NCI-H2171 treated with DMSO at 0.1 percent for 48 hours (cell line): ENCODE measurements at places on chromosomes 2 and 18.

GRCh38 chr18:45136381-45137086 lies 455.8 kb downstream of the SETBP1 start:
- DNase-seq, result no peak

- DNase-seq, result no peak
Measured at GRCh38 chr18:8116341-8117005, 492.8 kb upstream of the RAB12 start.

GRCh38 chr18:49795612-49796552 lies 17.5 kb downstream of the ACAA2 start:
- DNase-seq, result no peak

GRCh38 chr18:40063488-40063887 lies 1891.5 kb upstream of the PIK3C3 start:
- no peak for DNase-seq

- DNase-seq, result no peak
Measured at GRCh38 chr2:25098056-25098455, 56.2 kb downstream of the EFR3B start.

GRCh38 chr2:218005486-218005885 lies 2.7 kb upstream of the TNS1 start:
- DNase-seq, result no peak

DNA sequence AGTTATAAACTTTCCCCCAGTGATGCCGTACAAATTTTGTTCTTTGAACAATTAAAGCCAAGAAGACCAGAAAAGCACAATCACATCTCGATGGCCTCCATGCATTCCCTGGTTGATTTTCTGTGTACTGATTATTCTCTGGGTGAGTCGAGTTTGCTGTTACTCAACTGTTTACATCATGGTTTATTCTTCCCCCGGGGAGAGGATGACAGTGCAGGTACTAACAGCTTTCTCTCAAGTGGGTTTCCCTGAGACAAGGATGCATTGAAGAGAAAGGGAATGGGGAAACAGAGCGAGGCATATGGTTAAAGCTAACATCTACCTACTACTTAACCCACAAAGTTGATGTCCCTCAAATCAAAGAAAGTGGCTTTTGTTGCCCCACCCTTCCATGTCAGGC lies 410.8 kb upstream of the FANCL start:
- DNase-seq, result no peak

DNA sequence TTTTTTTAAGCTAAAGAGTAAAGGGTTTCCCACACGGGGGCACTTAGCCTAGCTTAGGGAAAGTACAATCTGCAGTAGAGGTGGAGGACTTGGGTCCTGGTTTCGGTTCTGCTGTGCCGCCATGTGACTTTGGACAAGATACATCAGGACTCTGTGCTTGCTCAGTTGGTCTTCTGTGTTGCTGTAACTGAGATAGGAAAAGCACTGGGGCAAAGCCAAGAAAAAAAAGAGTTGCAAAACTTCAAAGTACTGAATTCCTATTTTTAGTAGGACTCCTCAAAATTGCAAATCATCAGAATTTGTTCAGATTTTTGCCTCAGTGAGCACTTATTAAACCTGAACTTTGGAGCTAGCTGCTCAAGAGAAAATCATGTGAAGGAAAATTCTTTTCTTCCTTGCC lies 96.3 kb upstream of the STON1 start:
- DNase-seq, result no peak

DNA sequence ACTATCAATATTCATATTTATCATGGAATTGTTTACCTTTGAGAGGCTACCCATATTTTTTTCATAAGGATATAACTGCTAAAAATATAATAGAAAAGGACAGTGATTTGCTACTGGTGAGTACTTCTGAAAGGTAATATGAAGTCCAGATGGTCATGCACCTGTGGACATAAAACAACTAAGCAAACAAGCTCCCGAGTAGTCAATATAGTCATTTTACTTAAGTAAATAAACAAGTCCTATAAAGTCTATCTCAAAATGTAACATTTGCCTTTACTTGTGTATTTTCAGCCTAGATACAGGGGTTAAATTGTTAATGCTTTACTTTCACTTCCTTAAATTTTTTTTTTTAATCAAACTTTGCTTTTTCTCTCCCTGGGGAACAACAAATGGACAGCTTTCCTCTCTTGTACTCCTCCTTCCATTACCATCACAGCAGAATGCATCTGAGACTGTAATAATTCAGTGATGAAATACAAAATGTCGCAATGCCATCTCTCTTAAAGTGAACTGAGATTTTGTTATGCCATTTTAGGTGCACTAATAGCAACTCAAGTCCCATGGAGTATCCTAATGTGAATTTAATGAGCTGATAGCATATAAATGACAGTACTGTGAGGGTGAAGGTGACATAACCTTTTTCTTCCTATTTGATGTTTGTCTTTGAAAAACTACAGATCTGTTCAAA lies 1325.4 kb upstream of the ZEB2 start:
- DNase-seq, result peak; percentile 78

DNA sequence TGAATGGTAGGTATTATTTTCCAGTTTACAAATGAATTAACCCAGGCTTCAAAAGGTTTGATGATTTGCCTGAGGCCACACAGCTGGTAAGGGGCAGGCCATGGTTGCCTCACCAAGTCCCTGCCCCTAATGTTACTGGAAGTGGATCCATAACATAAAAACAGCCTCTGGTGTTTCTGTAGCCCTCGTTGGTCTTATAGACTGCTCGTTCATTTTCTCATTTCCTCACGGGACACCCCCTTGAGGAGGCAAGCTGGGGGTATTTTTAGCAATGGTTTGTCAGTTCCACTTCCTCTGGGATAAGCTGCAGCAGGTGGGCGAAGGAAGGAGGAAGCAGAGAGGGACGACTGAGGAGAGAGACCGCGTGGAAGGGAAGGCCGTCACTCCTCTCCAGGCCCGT lies 32.9 kb upstream of the NDUFV2 start:
- no peak for DNase-seq

DNA sequence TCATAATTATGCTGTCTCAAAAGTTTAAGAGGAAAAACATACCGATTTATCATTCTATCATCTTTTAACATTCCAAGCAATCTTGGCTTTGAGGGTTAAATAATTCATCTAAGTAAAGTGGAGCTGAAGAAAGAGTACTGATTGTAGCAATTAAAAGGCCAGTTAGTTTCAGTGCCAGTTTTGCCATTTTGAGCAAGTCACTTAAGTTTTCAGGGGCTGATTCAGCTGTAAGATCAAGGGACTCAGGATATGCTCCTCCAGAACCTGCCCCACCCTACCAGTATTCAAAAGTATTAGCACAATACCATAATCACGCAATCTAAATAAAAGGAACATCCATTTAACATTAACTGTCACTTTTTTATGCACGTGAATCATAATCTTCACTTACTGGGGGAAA lies 1.9 kb downstream of the SS18 start:
- DNase-seq, result no peak

- no peak for DNase-seq
Measured at GRCh38 chr2:237383991-237384671, 29.8 kb downstream of the COL6A3 start.

DNA sequence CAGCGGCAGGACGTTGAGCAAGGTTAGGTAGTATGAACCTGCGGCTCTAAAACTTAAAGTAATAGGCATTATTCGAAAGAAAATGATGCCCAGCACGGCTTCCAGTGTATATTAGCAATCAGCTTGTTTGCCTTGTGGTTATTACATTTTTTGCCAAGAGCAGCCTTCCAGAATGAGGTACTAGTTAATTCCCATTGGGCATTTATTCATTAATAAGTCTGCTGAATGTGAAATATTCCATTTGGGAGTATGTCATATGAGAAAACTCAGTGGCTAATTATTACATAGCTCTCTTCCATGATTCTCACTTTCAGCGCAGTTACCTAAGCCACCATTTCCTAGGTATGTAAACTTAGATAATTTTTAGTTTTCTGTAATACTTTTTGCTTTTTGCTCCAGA lies 12.9 kb downstream of the CRIM1 start:
- no peak for DNase-seq

DNA sequence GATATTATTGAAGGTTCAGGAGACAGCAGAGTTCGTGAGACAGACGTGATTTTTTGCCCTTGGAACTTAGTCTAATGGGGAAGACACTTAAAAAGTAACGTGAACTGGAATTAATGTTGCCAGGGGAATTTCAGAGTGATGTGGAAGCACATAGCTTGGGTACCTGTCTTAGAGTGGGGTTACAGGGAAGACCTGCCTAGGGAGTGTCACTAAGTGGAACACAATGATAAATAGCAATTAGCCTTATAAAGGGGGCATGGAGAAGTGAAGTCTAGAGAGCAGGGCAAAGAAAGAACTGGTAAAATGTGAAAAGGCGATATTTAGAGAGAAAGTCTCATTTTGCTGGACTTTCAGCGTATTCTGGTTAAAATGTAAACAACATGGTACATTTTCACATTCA lies 306.0 kb upstream of the TCF4 start:
- no peak for DNase-seq

DNA sequence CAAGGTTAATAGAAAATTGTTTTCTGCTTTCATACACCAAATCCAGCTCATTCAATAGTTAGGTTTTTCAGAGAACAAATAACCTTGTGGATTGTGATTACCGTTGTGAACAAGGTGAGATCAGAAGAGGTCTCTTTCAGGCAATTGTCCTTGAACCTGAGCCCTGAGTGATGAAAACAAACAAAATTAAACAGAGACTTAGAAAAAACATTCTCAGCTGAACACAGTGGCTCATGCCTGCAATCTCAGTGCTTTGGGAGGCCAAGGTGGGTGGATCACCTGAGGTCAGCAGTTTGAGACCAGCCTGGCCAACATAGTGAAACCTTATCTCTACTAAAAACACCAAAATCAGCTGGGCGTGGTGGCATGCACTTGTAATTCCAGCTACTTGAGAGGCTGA lies 68.1 kb downstream of the HNMT start:
- DNase-seq, result no peak
